CD14-positive monocyte (primary cell): ENCODE measurements at places on chromosomes 2 and 18.

DNA sequence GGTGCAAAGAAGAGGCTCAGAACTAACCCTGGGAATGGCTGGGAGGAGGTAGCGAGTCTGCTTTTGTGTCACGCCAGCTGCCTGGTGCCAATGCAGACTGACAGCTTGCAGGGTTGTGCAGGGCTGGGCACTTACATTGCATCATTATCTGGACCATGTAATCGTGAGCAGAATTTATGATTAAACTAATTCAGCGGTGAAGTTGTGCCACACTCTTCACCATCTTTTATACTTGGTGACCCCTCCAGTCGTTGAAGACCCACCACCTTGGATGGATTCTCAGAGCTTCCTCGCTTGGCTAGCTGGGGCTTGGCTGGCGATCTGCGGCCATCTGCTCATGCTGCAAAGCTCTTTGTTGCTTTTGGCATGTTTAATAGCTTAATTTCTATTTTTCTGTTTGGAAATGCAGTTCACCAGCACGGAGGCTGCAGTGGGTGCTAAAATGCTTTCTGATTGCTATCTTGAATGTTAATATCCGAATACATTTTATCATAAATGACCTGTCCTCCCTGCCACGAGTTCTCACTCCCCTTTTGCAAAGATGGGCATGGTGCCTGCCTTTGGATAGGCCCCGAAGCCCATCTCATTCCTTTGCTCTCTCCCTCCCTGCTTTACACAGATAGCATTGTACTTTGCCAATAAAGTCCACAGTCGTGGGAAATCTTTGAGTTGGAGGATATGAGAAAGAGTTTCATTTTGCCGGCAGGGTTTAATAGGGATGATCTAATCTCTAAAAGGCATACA is 188.2 kb downstream of the PRKCE start:
- DNase-seq = no peak

DNA sequence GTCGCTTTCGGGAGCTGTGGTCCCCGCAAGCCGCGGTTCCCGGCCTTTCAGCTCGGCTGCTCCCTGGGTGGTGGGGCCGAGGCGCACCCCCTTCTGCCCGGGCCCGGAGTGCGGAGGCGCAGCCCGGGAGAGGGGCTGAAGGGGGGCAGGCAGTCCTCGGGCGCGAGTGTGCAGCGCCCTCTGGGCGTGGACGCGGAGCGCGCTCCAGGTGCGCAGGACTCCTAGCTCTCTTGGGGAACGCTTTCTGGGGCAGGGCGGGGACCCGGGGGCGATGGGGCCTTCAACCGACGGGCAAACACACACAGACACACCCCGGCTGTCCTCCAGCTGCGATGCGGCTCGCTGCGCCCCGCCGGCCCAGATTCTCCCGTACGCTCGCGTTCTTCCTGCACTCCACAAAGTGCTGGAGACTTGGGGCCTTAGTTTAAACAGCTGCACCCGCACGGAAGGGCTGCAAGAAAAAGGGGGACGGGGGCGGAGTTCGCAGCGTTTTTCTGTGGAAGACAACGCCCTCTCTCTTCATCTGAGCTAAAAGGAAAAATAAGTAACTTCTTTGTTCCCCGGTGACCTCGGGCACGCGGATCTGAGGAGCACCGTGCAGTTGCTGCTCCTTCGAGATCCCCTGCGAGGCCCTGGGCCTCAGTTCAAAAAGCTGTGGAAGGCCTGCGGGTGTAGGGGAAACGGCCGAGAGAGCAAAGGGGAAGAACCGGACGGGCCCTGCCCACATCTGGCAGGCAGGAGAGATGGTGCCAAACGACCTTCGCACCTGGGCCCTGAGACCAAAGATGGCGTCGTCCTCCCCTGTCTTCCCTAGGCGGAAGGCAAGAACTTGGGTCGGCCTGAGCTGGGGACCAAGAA is 593 bp upstream of the SDC1 start:
- DNase-seq = no peak

DNA sequence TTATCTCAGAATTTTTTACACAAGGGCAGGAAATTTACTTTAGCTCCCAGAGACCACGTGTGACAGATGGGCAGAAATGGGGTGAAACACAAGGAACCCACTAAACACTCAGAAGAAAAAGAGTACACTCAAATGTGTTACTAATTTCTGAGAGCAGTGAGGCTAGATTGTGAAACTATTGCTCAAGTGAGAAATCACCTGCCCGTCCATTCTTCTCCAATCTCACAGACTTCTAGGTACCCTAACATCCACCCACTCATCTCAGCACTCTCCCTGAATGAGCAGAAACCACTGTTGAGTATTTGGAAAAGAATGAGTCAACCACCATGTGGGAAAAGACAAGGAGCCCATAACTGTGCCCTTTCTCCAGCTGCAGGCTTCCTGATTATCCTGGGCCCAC is 293.0 kb upstream of the CDH2 start:
- no peak for DNase-seq

DNA sequence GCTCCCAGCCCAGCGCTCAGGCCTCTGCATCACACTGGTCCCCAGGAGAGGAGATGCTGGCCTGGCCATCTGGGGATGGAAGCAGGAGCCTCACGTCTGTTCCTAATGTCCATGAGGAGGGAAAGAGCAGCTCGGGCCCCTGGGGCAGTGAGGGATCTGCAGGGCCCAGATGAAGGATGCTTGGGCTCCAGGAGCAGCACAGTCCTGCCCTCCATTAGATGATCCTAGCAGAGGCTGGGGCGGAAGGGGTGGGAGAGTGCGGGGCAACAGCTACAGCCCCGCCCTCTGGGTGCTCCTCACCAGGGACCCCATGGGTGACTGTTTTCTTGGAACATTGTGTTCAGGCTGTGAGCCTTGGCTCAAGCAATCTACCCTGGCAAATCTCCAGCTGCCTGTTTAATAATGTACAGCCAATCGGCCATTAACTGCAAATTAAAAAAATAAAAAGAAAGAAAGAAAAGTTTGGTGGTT is 49.7 kb downstream of the TNS1 start:
- no peak for DNase-seq

DNA sequence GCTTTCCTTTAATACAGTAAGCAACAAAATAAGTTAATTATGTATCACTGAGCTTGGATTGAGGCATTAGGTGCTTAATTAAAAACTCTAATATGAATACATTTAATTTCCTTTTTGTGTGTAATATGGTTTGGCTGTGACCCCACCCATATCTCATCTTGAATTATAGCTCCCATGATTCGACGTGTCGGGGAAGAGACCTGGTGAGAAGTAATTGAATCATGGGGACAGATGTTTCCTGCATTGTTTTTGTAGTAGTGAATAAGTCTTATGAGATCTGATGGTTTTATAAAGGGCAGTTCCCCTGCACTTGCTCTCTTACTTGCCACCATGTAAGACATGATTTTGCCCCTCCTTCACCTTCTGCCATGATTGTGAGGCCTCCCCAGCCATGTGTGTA is 325.4 kb upstream of the CDH7 start:
- DNase-seq = no peak

DNA sequence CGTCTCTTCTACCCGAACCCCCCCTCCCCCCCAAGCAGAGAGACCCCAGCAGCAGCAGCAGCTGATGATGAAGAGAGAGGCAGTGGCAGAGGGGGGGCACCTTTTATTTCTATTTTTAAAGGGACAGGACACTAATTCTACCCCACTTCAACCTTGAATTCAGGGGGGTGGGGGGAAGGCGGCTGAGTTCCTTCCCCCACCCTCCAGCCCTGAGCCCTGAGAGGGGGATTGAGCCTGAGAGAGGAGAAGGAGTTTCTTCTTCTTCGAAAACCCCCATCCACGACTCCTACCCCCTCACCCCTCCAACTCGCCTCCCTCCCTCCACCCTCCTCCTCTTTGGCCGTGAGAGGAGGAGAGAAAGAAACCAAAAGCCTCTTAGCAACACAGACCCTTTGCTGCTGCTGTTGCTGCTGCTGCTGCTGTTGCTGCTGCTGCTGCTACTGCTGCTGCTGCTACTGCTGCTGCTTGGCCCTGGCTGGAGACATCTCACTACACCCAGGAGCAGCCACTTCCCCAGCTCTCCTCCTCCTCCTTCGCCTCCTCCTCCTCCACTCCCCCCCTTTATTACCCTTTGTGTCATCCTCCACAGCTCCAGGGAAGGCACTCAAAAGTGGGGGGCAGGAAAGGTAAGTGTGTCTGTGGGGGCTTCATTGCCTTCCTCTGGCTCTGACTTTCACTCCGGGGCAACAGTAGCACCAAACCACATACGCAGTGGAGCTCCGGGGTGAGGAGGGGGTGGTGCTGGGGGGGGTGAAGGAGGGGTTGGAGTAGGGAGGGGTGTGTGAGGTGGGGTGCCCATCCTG is at the start of gene MBD5:
TSS of gene MBD5 (plus strand) at position 33 of the 803 bp plus-strand sequence.
- DNase-seq = peak; percentile 26

DNA sequence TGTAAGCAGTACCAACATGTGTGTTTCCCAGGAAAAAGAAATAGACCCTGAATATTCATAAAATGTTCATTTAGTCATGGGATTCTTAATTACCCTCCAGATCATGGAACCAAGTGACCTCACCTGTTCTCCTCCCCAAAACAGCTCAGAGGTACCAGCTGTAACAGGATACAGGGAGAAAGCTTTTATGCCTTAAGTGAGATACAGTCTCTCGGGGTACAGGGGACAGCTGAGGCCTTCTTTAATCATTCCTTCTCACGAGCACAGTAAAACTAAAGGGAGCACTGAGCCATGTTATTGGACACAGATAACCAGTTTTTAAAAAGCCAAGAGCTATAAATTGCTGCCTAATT is 16.6 kb downstream of the EPHA4 start:
- no peak for DNase-seq

- DNase-seq = no peak
Measured at GRCh38 chr2:230678451-230678850, 34.2 kb upstream of the CAB39 start.

- DNase-seq = no peak
Measured at GRCh38 chr2:21268878-21269224, 145.1 kb downstream of the TDRD15 start.

DNA sequence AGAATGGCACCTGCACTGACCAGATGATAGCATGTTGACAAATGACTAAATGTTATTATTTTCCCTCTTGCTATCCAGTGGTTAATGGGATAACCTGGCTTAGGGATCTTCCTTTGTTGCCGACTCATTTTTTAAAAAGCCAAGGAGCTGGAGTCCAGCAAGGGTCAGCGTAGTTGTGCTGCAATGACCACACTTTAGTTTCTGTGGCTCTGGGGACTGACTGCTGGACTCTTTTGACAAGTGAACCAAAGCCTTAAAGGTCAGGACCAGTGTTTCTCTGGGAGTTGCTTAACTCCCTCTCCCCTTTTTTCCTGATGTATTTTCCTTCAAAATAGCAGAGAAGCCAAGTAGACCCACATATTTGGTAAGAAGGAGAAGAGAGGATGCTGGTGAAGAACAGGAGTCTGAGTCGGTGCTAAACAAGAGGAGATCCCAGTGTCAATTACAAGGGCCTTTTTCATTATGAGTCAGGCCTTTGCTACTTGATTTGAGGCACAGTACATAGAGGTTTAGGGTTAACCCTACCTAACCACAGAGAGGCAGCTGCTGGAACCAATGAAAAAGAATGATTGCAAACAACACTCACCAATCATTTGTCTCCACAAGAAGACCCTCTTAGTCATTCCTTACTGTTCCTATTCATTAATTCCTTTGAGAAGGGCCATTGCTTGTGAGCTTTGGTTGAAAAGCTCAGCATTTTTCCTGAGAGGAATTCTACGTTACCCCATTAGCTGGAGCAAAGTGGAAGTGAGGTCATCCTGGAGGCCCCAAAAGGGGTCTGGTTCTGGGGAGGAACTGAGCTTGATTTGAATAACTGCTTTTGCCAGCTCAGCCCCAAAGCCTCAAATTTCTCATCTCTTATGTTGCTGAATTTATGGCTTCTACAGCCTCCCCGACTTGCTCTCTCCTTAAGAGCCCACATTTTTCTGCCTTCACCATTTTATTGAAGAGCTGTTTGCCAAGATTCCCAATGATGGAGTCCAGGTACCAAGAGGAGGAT is 137.6 kb upstream of the HNMT start:
- DNase-seq = no peak

DNA sequence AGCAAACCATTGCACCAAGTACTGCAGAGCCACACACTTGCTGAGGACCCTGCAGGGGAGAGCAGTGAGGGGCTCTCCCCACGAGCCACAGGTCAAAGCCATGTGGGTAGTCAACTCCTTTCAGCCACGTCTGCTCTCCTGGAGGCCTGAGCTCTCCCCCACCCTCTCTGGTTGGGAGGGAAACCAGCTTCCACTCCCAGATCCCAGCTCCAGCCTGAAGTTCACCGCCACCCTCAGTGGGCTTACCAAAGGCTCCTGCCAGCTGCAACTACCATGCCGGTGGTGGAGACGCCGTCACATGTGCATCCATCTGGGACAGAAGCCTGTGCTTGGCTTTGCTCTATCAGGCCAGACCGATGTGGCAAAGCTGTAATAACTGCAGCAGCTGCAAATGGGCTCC is 521.5 kb upstream of the RAB6C start:
- DNase-seq = no peak

GRCh38 chr2:158079672-158080071 is 22.0 kb upstream of the UPP2 start:
- DNase-seq = no peak

GRCh38 chr2:160837416-160837815 is 322.8 kb upstream of the TANK start:
- no peak for DNase-seq

DNA sequence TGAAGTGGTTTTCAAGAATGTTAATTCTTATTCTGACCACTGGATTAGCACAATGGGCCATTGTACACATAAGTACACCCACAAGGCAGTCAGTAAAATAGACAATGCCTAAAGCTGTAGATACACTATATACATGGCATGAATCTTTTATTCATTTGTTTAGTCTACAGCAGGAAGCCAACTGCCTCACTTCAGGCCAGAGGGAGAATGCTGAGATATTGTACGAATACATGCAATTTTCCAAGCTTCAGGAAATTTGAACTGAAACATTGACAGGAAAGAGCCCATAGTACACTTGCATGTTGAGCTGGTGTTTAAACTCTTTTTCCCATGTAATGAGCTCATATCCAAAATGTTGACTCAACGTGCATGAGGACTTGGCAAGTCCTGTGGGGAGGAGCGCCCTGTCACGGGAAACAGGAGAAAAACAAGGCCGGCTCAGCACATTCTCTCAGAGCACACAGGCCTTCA is 111.6 kb upstream of the CYP1B1 start:
- no peak for DNase-seq

DNA sequence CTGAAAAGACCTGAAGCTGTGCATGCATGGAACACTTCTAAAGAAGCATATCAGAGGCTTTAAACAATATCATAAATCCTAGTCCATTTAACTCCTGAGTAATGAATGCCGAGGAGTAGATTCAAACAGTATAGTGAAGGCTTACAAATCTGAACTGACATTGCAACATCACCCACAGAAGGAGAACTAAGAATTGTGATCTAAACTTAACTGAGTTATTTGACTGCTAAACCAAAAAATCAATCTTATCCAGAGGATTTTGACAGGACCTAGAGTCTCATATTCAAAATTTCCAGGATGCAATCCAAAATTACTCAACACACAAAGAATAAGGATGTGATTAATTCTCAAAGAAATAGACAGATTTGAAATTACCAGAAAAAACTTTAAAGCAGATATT is 181.0 kb downstream of the SLC39A10 start:
- DNase-seq = peak; percentile 15

- DNase-seq = no peak
Measured at GRCh38 chr18:11506856-11507255, 102.5 kb upstream of the SLC35G4 start.

- DNase-seq = no peak
Measured at GRCh38 chr2:172861656-172862476, 126.2 kb downstream of the RAPGEF4 start.

GRCh38 chr2:145563741-145564615 is 1044.1 kb upstream of the ZEB2 start:
- DNase-seq = no peak
